NCI-H446 treated with DMSO at 0.1 percent for 48 hours (cell line): ENCODE measurements at places on chromosomes 13 and 19.

DNA sequence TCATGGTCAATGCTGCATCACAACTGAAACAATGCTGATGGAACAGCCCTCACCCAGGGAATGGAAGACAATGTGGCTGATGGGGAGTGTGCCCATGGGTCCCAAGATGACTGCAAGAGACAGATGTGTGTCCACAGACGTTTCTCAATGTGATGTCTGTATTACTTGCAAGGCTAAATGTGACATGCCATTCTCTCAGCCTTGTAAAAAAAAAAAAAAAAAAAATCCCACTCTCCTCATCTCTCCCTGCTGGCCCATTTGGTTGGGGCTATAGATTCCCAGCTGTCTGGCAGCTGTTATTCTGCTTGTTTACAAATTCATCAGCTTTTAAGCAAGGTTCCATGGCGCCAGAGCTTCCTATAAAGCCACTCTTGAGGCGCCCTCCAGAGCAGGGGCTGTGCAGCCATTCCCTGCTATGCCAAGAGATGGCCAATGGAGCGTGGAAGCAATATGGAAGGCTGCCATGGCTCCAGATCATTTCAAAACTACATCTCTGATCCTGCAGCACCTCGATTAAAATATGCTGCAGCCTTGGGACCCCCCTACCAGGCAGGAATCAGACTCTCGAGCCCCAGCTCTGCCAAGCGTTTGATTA is 294.8 kb downstream of the FOXO1 start:
- DNase-seq = peak; percentile 99

GRCh38 chr19:8592231-8593009 is 15.2 kb upstream of the MYO1F start:
- DNase-seq = no peak

- no peak for DNase-seq
Measured at GRCh38 chr19:3140667-3141038, 4.8 kb downstream of the GNA15 start.

DNA sequence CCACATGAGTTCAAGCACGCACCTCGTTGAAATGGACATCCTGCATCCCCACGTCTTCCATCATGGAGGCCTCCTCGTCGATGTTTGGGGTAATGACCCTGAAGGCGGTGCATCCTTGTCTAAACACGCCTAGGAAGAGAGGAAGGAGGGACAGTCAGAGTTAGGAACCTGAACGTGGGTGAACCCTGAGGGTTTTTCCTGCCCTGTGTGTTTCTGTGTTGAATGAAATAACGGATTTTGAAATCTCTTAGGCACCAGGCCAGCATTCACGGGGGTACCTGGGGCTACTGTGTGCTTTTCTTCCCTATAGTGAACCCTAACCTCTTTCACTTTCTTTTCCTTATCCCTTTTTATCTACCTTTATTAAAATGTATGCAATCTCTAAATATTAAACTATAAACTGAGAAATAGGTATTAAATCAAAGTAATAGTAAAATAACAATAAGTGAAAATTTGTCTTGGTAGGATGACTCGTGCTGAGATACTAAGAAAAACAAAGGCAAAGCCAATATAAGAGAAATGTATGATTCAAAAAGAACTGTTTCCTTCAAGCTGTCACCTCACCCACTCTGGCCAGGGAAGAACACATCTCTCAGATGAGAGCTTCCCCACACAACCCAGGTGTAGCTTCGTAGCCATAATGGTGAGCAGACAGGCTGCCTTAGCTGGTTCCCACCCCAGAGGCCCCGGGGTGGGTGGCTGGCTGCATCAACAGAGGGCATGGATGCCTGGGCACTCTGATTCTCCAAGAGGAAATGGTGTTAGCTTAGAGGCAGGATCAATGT is 72.1 kb upstream of the SLC15A1 start:
- DNase-seq = no peak

DNA sequence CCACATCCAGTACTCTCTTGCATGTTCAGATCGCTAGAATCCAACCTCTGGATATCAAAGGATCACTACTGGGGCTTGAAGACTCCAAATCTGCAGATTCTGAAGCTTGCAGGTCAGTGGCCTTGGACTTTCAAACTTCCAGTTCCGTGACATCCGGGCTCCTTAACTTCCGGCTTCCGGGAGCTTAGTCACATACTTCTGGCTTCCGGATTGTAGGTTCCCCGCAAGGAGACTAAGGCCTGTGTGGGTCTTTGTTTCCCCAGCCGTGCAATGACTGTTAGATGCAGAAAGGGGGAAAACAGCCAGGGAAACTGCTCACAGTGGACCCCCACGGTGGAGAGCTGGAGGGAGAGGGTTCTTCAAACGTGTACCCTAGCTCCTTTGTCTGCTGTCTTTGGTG is 41.4 kb downstream of the ZNF333 start:
- no peak for DNase-seq

DNA sequence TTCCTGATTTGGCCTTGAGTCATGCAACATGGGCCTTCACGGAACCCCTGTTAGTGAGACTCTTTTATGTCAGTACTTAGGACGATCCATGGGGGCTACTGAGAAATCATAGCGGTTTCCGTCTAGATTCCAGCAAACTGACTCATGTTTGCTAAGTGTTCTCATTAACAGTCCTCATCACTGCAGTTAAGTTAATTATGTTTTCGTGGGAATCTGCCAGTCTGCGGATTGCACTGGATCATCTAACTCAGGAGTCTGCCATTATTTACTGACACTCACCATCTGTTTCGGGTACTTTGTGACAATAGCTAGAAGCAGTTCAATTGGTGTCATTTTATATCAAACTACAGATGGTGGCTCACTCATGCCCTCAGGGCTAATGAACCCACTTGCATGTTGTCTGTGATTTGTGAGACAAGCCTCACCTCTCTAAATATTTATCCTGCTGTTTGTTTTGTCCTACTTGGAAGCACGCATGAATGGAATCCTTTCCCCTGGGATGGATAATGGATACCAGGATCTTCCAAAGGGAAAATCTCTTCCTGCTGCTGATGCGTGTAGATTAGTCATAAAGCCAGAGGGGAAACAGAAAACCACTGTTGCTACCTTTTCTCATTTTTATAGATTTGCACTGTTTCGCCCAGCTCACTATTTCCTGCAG is 61.8 kb downstream of the RAB20 start:
- no peak for DNase-seq

GRCh38 chr13:26476111-26476781 is 81.2 kb upstream of the WASF3 start:
- DNase-seq = no peak

DNA sequence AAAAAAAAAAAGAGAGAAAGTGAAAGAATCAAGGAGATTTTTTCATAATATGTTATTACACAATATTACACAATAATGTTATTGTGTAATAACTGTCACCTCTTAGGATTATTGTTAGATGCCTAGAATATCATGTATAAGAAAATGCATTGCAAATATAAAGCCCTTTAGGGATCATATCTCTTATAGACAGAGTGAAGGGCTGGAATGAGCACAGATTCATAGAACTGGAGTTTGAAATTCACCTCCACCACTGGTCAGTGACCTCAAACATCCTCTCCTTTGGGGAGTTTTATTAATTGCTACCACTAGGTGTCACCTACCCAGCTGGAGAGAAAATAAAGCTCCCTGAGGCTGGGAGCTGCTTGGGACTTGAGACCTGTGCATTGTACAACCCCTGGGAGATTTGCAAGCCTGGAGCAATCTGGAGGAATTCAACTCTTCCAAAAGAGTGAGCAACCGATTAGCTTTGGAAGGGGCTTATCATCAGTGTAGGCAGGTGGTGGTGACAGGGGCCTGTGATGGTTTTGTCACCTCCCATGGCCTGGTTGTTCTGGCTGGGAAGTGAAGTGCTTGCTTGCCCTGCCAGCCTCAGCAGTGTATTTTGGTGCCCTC is 30.3 kb upstream of the FRY start:
- DNase-seq = no peak

GRCh38 chr19:3572855-3573161 is at the start of gene HMG20B:
HMG20B (plus strand) TSS chr19:3572944; CDS start chr19:3573310, 366 bp downstream.
- DNase-seq = no peak

GRCh38 chr13:43307921-43308433 is 284.6 kb downstream of the DNAJC15 start:
- DNase-seq = peak; percentile 85

DNA sequence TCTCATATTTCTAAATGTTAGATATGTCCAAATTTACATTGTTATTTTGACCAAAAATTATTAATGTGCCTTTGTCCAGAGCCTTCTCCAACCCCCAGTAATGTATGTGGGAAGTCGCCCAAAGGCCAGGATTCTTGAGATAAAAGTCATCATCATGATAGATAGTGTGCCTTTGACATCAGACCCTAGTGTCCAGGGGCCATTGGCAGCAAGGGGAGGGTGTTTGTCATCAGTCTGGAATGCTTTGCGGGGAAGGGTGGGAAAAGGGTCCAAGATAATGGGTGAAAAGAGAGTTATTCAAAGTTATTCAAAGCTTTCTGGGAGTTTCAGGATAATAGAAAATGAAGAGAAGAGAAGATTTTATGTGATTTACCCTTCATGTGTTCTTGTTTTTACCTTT is 909.5 kb upstream of the GPC6 start:
- no peak for DNase-seq

DNA sequence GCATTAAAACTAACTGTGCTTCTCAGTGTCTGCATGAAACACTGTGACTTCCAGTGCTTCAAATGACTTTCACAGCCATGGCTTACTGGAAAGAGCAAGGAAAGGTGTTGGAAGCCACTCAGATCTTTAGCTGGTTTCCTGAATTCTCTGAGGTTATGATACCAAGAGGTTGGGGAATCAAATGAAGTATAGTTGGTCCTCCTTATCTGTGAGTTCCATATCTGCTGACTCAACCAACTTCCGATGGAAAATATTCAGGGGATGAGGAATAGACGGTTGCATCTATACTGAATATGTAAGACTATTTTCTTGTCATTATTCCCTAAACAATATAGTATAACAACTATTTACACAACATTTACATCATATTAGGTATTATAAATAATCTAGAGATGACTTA is 32.4 kb downstream of the EPSTI1 start:
- no peak for DNase-seq

DNA sequence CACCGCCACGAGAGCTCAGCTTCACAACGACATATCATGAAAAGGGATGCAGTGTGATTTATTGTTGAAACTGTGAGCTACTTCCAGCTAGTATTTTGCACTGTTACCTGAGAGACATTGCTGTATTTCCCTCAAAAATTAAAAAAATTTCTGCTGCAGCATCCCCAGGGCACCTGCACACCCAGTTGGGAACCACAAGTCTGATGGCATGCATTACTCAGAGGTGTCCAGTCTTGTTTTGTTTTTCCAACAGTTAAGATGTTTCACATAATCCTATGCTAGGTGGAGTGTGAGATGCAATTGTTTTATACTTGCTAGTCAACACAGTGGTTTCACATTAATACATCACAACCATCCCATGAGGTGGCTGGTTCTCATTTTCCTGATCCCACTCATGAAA is 285.2 kb downstream of the SHISA2 start:
- no peak for DNase-seq

DNA sequence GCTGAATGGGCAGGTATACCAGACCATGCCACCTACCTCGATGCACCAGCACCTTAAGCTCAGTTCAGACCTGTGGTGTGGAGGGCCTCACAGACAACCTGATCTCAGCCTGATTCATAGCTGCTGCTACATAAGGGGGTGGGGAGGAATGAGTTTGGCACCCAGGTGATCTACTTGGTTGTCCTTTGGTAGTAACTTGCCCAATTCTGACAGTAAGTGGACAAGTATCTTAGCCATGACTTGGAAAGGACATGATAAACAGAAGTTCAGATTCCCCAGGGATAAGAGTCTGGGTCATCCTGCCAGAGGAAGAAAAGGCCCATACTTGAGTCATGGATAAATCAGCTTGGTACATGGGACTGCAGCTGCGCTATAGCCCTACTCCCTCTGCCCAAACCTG is 28.4 kb upstream of the SOHLH2 start:
- DNase-seq = no peak

DNA sequence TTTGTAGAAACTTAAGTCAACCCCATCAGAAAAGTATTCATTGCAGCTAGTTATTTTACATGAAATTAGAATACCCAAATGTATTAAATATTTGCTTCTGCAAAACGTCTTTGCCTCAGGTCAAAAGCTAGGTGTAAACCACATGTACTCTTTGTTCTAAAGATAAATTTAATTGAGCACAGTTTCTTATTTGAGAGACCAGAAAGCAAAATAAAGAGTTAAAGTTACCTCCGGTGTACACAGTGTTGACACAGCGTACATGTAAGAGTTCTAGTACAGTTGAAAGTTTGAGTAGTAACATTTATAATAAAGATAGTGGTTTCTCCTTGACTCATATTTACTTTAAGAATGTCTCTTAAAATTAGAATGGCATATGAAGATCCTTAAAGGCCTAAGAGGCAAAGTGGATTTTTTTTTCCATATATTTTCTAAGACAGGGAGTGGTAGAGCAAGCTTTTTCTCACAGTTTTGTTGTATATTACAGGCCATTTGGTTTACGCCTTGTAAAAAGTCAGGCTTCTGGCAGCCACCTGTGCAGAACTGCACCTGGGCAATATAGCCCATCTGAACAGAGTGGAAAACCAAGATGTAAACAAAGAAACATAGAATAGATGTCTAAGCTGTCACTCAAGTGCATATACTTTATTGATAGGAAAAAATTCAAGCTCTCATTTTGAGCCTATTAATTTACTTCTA is 2.9 kb downstream of the LRCH1 start:
- no peak for DNase-seq

- no peak for DNase-seq
Measured at GRCh38 chr19:10201176-10201575, 6.4 kb upstream of the DNMT1 start.

- no peak for DNase-seq
Measured at GRCh38 chr13:23642110-23642509, 71.9 kb downstream of the TNFRSF19 start.

- DNase-seq = no peak
Measured at GRCh38 chr19:13705201-13705600, 59.1 kb upstream of the MRI1 start.

DNA sequence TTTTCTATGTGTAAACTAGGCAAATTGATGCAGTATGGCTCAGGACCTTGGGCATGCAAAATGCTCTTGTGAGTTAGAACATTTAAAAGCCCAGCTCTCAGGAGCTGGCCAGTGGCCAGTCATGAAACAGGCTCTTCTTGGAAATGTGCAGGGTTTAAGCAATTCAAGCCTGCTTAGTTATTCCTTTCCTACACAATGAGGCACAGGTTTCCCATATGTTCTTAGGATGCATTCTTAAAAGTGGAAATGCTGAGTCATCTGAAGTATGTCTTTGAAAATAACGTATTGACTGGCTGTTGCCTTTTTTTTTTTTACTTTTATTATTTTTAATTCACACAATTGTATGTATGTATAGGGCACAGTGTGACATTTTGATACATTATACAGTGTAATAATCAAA is 300.7 kb downstream of the SLC7A1 start:
- no peak for DNase-seq

GRCh38 chr19:53884256-53884655 is 2.3 kb downstream of the PRKCG start:
- DNase-seq = no peak
